ENCODE measurements at places on chromosomes 3 and 15.

GRCh38 chr3:66418475-66418931, 82.3 kb downstream of the LRIG1 start:
- DNase-seq = no peak

DNA sequence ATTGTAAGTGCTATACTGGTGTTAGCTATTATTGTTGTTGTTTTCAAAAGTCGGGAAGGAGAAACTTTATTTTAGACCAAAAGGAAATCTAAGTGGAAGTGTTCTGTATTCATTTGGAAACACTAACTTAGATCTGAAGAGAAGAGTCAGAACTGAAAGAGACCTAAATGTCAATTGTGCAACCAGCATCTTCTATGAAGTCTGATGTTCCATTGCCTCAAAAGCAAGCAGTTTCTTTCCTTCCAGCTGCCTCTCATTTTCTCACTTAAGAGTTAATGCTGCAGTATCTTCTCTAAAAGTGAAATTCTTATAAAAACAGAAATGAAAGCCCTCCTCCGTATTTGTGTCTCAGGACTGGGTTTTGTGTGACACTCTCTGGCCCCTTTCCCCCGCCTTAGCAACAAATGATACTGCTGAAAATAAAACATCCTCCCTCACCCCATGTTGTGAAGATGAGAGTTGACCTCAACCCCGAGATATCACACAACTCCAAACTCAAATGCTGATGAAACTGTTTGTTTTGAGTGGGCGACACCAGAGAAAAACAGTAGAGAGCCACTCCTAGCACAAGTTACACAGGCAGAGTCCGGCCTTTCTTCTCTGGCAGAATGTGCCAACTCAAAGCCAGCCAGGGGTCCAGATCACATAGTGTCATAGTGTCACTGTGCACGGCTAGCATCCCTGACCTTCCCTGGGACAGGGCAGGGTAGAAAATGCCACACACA, 48.9 kb downstream of the GLDN start:
- DNase-seq = no peak

DNA sequence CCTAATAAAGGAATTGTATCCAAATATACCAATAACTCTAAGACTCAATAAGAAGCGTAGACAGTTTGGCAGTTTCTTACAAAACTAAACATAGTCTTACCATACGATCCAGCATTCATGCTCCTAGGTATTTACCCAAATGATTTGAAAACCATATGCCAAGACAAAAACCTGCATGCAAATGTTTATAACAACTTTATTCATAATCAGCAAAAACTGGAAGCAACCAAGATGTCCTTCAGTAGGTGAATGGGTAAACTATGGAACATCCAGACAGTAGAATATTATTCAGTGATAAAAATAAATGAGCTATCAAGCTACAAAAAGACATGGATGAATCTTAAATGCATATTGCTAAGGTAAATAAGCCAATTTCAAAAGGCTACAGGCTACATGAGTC, 58.4 kb downstream of the SYN2 start:
- DNase-seq = no peak

DNA sequence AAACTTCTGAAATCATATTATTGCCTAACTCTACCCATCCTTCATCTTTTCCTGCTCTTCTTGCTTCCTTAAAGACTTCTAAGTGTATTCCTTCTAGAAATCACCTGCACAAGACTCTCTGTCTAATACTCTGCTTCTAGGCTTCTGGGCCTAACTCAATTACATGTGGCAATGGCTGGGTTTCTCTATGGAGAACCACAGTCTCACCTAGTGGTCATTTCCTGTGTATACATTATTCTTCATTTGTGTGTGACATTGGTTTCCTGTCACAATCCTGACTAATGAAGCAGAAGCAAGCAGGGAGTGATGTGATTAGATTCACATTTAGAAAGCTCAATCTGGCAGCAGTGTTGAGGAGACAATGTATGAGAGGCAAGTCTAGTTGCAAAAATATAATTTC, 16.9 kb upstream of the CLDN1 start:
- no peak for DNase-seq

GRCh38 chr3:47394140-47394870, 13.5 kb downstream of the PTPN23 start:
- DNase-seq = no peak

GRCh38 chr15:63836579-63836978, 2.8 kb upstream of the HERC1 start:
- no peak for DNase-seq

DNA sequence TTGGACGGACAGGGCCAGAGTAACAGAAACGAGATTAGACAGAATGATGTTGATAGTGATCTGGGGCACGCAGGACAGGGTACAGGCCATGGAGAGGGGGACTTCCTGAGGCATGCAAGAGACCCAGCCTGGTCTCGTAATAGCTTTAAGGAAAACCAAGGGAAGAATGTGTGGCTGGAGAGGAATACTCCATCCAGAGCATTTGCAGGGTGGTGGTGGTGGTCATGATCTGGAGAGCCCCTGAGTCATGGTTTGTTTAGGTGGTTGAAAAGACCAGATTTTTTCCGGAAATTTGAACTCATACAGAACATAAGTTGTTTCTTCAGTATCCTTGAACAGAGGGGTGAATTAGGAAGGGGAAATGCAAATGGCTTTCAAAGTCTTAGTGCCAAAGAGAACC, 138.5 kb downstream of the DUT start:
- DNase-seq = no peak

Data from CD4-positive, alpha-beta T cell treated with Interleukin-15 for 4 hours (primary cell).